ENCODE measurements at places on chromosomes 1 and 21.

GRCh38 chr1:168913711-168914463 lies 184.9 kb upstream of the DPT start:
- no peak for DNase-seq

DNA sequence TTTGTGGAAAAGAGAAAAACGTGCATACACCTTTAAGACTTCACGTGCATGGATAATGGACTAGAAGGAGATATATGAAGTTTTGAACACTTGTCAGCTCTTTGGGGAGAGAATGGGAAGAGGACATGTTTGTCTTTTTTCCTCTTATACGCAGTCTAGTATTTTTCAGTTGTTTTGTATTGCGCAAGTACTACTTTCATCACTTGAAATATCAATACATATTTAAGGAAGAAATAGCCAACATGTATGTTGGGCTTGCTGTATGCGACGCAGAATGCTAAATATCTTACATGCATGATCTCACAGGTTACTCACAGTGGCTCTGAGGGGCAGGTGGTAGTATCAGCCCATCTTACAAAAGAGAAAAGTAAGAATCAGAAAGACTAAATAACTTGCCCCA lies 176.5 kb upstream of the RUNX1 start:
- no peak for DNase-seq

DNA sequence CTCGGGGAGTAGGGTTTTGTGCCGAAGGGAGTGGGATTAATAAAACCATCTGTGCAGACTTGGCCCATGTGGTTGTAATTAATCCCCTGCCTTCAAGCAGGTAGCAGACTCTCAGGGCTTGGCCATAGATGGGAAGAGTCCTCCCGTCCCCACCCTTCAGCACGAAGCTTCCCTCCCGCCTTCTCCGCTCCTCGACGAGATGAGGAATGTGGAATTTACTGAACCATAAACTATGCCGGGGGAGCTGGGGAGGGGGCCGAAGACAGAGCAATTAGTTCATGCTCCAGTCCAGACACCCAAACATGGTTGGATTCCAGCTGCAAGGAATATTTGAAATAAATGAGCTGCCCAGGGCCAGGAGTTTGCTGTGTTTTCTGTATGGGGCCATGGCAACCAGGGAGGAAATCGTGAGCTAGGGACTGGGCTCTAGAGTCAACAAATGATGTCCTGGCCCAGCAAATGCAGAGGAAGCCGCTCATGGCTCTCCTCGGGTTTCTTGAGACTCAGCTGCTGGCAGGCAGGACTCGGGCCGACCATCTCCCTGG lies 78.8 kb downstream of the SPSB1 start:
- peak; percentile 80 for DNase-seq

DNA sequence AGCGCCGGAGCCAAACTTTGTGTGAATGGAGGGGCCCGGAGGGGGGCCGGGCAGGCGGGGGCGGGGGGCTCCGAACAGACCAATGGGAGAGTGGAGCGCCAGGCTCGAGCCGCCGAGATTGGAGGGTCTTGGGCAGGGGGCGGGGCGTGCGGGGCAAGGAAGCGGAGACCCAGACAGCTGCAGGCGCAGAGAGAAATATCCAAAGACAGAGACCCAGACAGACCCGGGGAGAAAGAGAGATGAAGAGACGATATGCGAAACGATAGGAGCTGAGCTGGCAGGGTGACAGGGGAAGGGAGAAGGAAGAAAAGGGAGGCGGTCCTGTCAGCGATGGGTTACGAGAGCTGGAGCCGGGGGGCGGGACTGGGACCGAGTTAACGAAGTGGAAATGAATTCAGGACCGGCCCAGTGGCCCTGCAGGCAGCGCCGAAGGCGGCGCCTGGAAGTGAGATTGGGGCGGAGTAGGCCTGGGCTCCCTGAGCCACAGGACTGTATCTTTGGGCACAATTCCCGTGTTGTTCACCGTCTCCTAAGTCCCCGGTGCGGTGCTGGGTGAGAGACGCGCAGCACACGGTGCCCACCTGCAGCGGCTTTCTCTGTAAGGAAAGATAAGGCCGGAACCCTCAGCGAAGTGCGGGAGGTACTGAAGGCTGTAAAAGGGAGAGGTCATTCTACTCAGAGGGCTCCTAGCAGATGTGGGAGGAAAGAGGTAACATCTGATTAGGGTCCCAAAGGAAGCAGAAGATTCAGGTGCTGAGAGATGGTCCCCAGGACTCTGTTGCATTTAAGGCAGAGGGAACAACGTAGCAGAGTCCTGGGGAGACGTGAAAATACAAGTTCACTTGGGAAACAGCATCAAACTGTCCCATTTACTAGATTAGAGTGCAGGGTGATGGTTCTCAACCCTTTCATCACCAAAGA lies 543 bp upstream of the KCNJ10 start:
- no peak for DNase-seq

DNA sequence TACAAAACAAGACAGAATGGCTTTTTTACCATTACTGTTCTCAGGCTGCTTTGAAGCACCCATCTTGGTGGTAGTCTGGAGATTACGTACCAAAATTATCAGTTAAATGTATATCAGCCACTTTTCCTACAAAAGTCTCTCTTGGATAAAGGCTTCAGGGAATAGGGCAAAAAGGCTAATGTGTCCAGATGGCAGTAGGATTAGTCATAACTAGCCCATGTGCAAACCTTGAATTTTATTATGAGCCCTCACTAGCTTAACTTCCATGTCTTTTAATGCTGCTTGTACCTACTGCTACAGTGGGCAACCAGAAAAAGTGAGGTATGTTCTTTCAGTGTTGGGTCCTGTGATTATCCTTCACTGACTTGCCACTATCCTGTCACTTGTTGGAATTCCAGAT lies 51.0 kb downstream of the PLPPR4 start:
- no peak for DNase-seq

DNA sequence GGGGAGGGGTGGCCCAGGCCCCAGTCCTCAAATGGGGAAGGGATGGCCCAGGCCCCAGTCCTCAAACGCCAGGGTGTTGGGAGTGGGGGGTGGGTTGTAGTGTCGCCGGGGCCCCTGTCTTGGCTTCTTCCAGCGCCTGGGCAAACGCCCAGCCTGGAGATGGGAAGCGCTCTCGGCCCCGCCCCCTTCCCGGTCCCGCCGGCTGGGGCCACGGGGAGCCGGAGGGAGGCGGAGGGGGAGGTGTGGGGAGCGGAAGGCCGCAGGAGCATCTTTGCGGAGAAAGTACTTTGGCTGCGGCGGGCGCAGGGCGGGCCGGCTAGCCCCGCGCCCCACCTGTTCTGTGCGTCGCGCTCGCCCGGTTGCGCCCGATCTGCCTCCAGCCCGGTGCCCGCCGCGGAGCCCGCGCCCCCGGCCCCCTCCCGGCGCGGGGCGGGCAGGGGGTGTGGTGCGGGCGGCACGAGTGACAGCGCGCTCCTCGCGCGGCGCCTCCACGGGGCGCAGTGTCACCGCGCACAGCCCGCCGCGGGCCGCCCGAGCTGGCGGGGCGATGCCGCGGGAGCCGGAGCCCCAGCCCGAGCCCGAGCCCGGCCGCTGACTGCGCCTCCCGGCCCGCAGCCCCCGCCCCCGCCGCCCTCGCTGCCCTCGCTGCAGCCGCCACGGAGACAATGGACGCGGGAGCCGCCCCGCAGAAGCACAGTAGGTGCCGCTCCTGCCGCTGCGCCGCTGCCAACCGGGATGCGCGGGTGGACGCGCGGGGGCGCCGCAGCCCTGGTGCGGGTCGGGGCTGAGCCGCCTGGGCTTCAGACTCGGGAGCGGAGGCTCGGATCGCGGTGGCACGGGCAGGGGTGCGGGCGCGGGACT lies 31.1 kb upstream of the PEX10 start:
- no peak for DNase-seq

DNA sequence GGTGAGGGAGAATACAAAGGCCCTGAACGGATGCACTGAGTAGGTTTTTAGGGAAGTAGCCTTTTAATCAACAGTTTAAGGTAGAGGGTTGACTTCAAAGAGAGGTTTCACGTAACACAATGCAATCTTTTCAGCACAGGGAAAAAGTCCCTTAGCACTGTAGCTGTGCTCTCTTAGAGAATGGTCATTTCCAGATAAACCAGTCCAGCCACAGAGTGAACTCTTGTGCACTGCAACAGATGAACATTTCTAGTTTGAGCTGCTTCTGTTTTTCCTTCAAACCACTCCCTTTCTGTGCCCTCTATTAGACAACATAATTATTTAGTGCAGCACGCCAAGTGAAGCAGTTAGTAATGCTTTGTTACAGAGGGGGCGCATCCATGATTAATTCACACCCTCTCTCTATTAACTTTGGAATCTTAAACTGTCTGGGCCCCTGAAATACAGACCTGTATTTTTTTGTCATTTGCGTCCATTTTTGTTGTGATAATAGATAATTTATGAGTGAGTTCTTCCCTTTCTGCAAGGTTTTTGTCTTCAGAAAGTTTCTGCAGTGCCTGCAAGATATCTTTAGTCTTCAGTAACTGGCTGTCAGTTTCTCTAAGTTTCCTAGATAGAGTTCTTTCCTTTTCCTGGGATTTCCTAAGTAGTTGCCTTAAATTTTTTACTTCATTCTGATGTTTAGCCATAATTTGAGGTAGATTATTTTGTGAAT lies 22.9 kb downstream of the LCA5L start:
- no peak for DNase-seq

DNA sequence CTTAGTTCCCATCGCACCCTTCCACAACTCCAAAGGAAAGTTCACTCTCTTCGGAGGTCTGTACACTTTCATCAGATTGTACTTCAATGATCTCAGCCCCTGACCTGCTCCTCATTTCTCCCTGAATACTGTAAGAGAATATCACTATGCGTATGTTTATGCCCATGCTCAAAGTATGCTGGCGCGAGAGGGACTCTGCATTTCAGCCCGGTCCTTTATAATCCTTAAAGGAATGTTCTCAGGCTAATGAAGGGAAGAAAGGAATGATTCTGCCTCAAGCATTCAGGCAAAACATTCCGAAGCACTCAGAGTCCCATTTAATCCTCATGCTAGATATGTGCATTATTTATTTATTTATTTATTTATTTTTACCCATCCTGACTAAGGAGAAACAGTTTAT lies 76.8 kb downstream of the PLD5 start:
- no peak for DNase-seq

DNA sequence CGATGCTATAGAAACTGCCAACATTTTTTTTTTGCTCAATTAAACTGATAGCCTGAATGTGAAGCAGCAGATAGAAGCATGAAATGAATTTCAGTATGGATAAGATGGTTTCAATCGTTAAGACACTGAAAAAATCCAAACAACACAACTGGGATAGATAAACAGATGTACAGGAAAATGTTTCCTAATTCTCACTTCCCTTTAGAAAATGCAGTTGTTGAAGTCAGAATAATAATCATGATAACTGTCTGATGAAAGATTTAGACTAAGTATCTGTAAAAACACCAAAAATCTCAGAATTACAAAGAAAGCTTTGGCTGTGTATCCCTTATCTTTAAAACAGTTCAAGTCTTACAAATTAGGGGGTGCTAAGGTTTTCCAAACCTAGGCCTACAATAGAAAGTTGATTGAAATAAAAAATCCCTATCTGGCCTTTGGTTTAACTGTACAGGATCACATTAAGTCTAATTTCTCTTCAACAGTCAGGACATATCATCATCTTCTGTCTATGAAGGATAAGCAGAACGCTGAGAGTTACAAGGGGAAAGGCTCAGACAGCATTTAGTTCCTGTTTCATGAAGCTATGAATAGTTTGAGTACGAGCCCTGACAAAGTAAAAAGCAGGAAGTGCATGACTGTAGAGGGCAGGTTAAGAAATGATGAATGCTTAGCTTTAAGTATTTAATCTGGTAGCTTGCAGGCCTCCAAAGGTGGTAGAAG lies 203.2 kb downstream of the APP start:
- no peak for DNase-seq

- DNase-seq = no peak
Measured at GRCh38 chr1:217251121-217251520, 379.8 kb downstream of the GPATCH2 start.

All from left renal pelvis (tissue), 4 donors.